ENCODE measurements at places on chromosomes 7 and 10.

DNA sequence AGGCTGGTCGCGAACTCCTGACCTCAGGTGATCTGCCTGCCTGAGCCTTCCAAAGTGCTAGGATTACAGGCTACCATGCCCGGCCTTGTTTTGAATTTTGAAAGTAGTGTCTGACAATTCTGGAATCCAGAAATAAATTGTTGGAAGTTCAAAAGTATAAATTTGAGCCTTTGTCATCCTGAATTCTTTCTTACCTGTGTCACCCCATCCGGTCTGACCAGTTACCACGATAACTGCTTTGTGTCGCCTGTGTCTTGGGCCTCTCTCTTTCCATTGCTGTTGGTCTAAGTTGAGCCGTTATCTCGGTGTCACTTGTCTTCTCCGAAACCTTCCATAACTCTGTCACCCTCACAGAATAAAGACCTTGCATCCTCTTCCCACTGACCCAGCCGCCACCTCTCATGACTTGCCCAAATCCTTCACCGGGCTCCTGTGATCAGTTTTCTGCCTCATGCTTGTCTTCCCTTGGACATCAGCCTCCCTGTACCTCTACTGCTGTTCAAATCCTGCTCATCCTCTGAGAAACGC is 18.6 kb downstream of the CUL1 start:
- DNase-seq = no peak

DNA sequence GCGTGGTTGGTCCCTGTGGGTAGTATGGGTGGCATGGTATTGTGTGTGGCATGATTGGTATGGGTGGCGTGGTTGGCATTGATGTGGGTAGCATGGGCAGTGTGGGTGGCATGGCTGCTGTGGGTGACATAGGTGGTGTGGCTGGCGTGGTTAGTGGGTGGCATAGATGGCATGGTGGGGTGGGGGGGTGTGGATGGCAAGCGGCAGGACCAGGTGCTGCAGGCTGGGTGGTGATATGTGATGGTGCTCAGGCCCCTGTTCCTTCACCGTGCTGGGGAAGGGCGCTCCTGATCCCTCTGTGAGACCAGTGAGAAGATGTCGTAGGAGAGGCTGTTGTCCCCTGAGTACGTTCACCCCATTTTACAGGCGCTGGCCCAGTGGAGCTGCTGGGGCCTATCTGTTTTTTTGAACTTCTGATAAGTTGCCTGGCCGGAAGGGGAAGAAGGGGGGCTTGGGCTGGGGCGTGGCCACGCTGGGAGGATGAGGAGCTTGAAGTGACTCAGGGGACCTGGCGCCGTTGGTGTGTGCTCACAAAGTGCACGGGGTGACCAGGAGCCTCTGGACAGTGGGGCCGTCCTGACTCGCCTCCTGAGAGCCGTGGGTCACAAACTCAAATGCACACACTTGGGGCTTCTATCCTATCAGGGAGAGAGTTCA is 17.5 kb downstream of the INPP5A start:
- no peak for DNase-seq

GRCh38 chr10:42954766-42955492 is 121.9 kb upstream of the RET start:
- DNase-seq = no peak

- DNase-seq = no peak
Observed at GRCh38 chr7:28761505-28761904, 196.6 kb downstream of the TRIL start.

GRCh38 chr7:117816727-117817126 is 56.5 kb downstream of the CTTNBP2 start:
- no peak for DNase-seq

DNA sequence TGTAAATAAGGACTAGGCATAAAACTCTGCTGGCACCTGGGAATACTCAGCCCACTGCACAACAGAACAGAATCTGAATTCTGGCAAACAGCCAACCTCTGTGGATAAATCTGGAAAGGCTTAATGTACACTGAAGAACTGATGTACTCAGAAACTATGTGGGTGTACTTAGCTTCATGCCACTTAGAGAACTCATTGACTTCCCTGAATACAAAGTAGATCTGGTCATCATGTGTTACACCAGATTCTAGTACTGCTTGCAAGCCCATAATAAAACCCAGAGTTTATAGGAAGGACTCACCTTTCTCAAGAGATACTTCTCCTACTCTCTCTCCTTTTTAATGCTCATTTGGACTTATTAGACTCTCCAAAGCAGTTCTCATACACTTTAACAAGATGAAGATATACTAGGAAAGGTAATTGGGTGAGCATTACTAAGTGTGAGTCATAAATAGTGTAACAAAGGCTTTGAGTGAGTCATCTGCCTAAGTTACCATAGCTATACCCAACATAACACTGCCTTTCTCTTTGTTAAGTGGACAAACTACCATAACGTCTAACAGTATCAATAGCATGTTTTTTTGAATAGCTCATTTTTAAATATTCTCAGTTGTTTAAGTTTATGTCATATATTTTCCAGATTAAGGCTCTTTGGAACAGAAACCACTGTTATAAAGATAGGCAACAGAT is 309.1 kb downstream of the MDFIC start:
- no peak for DNase-seq

All from cerebellar nuclear complex (tissue), 1 donor.